Activated T-helper 1 cell treated with Interleukin-2 at 50 U/mL for 16 hours (primary cell): ENCODE measurements at places on chromosomes 4 and X.

GRCh38 chr4:146283758-146284651 lies 69.7 kb downstream of the REELD1 start:
- no peak for DNase-seq

GRCh38 chrX:8955511-8955910 lies 78.4 kb downstream of the FAM9B start:
- DNase-seq = no peak

GRCh38 chr4:3785292-3785565 lies 19.0 kb downstream of the ADRA2C start:
- no peak for DNase-seq

DNA sequence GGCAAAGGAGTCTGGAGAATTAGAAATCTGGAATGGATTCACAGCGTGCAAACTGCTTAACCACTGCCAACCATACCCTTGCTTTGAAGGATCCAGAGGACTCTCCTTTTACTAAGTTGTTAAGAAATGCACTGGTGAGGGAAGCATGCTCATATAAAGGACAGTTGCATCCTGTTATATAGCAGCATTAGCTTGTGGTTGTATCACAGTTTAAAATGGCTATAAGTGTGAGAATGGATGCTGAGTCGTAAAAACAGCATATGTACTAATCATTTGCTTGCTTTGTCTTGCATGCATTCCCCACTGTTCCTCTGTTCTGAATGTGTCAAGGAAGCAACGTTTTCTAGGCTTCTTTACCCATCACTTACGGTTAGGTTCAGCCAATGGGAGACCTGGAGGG lies 101.1 kb downstream of the CXCL13 start:
- DNase-seq = no peak

GRCh38 chr4:122762520-122762919 lies 30.0 kb downstream of the BBS12 start:
- no peak for DNase-seq

GRCh38 chr4:163540977-163541376 lies 46.5 kb downstream of the TMA16 start:
- DNase-seq = no peak

GRCh38 chrX:1465286-1466231 lies 12.8 kb upstream of the ASMTL start:
- no peak for DNase-seq

DNA sequence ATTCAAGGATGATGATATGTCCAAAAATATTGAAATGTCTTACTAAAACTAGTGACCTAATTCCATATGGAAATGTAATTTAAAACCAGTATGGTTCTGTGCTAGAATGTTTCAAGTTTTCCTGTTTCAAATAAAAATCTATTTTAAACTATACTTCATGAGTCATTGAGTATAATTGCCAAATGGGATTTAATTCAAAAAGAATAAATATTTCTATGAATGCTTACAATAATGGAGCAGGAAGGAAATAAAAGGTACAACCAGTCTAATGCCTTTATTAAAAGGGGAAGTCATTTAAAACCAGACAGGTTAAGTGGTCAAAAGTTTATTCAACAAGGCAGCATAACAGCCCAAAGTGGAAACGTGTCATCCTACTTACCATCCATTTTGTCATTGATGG lies 2347.1 kb downstream of the PCDH7 start:
- no peak for DNase-seq

DNA sequence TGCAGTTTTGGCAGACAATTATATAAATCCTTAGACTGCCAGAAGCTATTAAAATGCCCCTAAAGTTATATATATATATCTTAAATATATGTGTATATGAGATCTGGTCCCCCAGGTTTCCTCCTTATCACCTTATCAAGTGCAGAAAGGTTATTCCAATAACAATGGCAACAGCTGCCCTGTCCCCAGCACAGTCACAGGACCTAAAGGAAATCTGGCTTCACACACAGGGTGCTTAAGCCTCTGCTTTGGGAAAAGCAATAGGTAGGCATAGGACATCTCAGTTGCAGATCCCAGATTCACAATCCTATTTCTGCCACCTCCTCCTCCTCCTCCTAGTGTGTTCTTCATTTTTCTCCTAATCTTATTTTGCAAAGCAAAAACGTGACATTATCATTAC lies 5.8 kb downstream of the SLC25A53 start:
- no peak for DNase-seq

DNA sequence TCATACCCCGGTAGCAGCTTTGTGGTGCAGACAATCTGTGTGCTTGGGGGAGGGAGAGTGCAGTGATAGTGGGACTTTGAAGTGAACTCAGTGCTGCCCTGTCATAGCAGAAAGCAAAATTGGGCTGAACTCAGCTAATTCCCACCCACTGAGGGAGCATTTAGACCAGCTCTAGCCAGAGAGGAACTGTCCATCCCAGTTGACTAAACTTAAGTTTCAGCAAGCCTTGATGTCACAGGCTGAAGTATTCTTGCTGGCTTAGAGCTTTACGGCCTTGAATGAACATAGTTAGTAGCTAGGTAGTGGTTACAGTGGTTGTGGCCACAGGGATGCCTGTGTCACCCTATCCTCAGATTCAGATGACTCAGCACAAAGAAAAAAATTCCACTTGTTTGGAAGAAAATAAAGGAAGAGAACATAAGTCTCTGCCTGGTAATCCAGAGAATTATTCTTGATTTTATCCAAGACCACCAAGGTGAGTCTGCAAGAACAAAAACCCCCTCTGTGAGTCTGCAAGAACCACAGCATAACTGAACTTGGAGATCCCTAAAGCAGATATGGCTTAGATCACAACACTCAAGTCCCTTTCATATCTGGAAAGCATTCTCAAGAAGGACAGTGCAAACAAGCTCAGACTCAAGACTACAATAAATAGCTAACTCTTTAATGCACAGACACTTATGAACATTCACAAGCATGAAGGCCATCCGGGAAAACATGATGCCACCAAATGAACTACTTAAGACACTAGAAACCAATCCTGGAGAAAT lies 39.4 kb downstream of the ADH7 start:
- DNase-seq = no peak

GRCh38 chr4:155248002-155248896 lies 39.8 kb downstream of the NPY2R start:
- DNase-seq = no peak

- no peak for DNase-seq
These were observed 37.9 kb downstream of the SGMS2 start for GRCh38 chr4:107862658-107863057.

DNA sequence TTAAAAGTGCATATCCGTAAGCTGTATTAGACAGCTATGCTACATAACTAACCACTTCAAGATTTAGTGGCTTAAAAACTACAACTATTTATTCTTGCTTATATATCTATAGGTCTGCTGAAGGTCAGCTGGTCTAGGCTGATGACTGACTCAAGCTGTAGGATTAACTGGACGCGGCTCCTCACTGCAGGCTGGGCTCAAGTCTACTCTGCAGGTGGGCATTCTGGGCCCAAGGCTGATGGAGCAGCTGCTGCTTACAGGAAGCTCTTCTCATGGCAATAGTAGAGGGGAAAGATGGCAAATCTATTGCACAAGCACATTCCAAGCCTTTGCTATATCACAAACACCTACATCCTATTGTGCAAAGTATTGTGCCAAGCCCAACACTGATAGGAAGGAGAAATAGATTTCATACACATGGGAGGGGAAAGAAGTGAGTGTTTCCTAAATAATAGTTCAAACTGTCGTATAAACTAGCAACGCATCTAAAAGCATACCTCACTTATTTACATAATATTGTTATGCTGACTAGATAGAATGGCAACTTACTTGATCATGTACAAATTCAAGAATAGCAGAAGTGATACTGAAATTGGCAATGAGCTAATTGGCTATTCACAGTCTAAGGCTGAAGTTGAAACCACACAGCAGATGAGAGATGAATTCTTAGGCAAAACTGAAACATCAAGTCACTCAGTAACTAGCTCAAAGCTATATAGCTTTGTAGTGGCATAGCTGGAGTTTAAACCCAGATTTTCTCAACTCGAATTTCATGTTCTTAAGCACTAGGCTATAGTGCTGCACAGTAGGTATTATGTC lies 263.8 kb downstream of the NKX6-1 start:
- DNase-seq = no peak

DNA sequence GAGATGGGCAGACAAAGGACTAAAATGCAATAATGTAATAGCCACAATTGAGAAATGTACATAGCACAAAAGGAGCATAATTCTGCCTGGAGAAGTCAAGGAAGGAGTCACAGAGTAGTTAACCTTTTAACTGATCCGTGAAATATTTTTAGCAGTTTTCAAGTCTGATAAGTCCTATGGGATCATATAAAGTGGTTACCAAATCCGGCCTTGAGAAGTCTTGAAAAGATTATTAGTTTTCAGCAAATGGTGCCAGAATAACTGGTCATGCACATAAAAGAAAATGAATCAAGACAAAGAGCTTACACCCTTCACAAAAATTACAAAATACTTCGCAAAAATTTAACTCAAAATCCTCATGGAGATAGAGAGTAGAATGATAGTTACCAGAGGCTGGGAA lies 788.7 kb upstream of the AMOT start:
- DNase-seq = no peak

DNA sequence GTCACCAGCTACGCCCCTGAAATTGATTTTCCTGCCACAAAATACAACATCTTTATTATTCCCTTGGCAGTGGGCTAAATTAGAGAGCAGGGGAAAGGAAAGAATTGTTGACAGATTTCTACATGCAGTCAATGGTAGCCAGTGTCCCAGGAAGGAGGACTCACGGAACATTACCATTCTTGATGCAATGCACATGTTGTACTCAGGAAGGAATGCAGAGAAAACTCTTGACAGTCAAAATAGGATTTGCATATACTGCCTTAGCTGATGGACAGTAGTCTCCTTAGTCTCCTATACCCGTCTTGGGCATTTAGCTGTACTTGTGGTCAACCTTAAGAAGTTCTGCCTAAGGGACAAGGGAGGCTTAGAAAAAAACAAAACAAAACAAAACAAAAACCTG lies 158.0 kb upstream of the GYPA start:
- DNase-seq = no peak

GRCh38 chr4:100707786-100708185 lies 190.0 kb upstream of the EMCN start:
- no peak for DNase-seq

- DNase-seq = no peak
These were observed 47.6 kb downstream of the FSTL5 start for GRCh38 chr4:162116095-162116779.

- no peak for DNase-seq
These were observed 346.4 kb downstream of the ZNF674 start for GRCh38 chrX:46198858-46199257.

DNA sequence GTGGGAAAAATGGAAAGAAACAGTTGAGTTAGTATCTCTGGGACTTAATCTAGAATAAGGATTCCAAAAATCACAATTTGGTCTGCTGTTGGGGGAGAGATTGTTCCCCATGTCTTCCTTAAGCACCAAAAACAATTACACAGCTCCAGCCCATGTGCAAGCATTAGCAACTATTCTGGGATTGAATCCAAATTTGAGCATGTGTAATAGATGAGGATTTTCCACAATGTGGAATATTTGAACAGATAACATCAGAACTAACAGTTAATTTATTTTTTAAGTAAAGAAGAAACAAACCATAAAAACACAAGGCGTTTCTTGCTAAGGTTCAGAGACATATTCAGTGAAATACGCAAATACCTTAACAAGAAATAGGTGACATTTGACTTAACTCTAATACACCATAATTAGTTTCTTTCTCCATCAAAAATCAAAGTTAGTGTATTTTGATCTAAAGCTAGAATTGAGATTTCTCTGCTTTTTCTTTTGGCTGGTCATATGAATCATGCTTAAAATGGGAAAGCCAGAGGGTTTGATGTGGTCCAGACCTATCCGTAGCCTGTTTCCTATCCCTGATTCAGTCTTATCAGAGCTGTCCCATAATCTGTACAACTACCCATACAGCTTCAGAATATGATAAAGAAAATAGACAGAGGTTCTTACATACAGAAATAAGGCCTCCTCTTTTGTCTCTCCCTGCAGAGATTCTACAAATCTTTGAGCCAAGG lies 413.4 kb downstream of the PACRGL start:
- no peak for DNase-seq

DNA sequence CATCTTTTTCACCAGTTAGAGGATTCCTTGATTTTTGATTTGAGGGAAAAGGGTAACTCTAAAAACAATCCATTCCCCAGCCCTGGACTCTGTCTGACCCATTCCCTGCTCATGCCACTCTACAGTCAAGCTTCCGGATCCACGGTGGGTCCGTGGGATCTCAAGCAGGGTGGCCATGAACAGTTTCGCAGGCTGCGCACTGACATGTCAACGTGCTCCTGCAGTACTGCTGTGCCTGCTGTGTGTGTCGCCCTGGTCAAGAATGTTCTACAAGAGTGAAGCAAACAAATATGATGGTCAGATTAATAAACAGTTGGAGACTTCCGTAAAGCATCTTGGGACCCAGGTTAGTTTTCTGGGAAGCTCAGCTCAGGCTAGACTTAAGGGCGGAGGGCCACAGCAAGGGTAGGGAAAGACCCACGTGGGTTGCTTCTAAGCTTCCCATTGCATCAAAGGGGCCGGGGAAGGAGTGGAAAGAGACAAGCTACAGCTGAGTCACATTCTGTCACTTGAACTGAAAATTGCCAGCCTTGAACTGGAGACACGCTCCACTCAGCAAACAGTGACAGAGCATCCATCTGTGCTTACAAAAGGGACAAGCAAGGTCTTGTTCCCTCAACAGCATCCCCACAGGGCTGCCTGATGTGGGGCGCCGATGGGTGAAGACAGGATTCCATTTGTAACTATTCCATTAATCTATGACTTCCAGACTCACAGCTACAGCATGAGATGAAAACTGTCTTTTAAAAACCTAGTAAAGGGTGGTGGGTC lies 81.8 kb downstream of the MTMR1 start:
- DNase-seq = no peak

DNA sequence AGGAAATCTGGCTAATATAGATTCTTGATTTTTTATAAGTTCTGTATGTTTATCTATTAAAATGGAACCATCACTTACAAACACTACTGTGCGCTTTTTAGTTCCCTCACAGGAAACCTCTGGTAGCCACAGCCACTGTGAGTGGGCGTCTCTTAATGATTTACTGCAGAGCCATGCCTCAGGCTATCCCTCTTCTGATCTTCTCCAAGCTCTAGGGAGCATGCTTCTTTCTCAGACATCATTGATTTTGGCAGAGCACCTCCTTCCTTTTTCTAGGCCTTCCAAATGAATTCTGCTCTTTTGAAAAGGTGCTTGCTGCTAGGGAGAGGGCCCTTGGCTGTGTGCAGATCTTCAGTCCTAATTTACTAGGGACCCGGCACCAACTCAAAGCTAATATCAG lies 61.1 kb upstream of the STS start:
- DNase-seq = no peak

DNA sequence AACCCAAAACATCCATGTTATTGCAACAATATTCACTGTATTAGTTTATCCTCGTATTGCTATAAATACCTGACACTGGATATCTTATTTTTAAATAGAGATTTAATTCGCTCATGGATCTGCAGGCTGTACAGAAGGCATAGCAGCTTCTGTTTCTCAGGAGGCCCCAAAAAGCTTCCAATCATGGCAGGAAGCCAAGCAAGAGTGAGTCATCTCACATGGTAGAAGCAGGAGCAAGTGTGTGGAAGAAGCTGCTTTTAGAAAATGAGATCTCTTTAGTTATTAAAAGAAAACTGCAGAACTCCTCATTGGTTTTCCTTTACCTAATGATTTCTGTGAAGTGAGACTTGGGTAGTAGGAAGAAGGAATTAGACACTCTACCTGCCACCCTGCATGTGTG lies 16.4 kb downstream of the ZNF732 start:
- no peak for DNase-seq
